Bone marrow (tissue), 2 donors: ENCODE measurements at places on chromosomes 12 and 14.
A peak's percentile ranks its signal among the peaks of the same experiment; 100 is the strongest.

GRCh38 chr12:124684496-124684895 is 117.1 kb upstream of the NCOR2 start:
- DNase-seq: no peak

DNA sequence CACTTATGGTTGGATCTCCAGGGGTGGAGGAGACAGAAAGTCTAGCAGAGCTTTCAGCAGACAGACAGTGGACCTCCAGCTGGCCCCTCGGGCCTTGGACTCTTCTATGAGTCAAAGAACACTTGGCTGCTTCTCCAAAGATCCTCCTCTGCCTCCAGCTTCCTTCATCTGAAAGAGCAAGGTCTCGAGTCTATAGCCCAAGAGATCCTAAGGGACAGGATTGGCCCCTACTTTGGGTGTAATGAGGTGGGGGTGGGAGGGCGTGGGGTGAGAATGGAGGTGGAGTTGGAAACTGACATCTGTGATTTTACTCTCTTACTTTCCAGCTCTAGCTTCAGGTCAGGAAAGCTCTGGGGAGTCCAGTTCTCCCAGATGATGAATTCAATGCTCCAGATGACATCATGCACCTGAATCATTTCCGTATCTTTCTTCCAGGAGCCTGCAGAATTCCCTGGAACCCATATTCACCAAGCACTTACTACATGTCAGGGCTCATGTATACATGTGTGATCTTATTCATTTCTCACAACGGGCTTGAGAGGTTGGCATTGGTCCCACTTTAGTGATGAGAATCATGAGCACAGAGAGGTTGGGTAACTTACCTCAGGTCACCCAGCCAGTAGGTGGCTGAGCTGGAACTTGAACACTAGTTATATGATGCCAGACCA is 10.2 kb upstream of the PGF start:
- no peak for DNase-seq

DNA sequence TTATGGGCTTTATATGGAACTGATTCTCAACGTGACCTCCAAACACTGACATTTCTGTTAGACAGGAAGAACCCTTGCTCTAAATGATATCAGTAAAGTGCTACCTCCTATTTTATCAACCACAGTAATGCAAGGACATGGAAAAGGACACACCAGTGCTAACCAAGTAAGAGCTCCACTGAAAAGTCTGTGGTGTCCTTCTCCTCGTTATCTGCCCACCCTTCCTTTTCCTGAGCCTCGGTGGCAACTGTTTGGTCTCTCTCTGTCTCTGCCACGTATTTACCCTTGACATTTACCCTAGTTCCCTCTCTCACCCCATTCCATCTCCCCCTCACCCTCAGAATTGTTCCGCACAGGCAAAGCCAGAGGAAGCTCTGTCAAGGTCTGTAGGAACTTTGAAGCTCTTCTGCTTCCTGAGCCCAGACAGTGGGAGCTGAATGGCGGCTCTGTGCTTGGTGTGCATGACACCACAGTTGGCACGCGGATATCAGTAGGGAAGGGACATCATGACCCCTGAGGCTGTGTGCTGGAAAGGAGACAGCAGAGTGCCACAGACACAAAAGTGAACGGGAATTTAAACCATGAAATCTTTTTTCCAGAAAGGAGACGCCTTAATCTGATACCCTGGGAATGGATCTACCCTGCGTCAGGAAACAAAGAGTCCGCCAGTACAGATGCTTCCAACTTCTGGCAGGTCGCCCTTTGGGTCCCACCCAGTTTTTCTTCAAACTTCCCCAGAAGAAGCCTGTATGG is 50.8 kb downstream of the NTN4 start:
- DNase-seq: no peak

DNA sequence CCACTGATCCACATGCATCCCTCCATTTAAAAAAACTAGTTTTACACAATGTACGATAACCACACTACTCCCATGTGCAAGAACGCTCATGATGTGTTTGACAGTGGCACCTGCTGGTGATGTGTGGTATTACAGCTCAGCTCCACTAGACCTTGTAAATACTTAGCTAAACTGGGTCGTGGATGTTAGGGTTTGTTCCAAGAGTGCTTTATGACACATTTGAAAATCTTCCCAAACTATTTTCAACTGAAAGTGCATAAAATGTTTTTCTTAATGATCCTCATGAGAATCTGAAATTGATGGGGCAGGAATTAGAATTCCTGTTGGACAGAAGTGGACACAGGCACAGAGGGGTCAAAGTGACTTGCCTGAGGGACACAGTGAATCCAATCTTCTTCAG is 99.2 kb downstream of the SCARB1 start:
- DNase-seq: no peak

- no peak for DNase-seq
Measured at GRCh38 chr12:34338751-34339150, 316.5 kb downstream of the ALG10 start.

DNA sequence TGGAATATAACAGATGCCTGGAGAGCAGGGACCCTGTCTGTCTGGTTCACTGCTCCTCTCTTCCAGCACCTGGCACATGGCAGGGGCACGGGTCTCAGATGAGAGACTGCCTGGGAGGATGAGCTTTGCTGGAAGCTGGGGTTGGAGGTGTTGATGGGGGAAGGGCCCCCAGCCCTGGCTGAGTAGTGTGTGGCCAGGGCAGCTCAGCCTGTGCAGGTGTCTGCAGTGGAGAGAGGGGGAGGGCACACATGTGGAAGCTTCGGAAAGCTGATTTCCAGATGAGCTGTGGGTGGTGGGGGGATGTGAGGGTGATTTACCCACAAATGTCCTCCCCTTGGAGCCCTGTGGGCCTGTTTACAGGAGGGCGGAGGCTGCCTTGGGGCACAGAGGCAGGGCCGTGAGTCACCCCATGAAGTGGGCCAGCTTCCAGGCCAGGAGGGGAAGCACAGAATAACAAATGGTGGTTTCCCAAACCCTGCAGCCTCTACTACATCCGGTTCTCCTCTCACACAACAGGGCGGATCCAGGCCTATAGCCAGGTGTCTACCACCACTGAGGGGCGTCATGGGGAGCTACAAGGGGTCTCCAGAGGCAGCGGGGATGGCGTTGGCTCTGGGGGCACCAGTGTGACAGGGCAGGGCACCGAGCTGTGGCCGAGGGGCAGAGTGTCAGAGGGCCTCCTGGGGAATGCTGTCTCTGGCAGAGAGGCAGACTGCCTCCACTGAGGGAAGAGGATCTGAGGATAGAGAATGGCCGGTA is 11.0 kb downstream of the KRT7 start:
- peak; percentile 92 for DNase-seq

- DNase-seq: no peak
Measured at GRCh38 chr14:97065305-97066067, 268.3 kb downstream of the VRK1 start.

DNA sequence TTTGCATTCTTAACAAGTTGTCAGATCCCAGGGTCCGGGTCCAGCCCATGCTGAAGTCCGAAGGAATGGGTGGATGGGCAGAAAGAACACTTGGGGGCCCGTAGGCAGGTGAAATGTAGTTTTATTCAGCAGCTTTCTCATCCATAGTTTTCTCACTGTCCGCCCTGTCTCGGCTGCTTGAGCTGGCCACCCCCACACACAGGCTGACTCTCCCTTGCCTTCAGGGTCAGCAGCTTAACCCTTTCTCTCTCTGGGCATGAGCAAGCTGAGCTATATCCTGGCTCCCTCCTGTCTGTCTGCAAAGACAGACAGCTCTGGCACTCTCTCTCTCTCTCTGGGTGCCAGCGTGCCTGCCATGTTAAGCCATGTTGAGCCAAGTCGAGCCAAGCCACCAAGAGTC is 163.9 kb downstream of the PTCSC3 start:
- no peak for DNase-seq

- no peak for DNase-seq
Measured at GRCh38 chr12:88833641-88834116, 253.4 kb upstream of the KITLG start.
